BE2C (cell line): ENCODE measurements at places on chromosomes 7 and 10.

GRCh38 chr7:22860337-22860736 lies 37.7 kb upstream of the TOMM7 start:
- no peak for DNase-seq

DNA sequence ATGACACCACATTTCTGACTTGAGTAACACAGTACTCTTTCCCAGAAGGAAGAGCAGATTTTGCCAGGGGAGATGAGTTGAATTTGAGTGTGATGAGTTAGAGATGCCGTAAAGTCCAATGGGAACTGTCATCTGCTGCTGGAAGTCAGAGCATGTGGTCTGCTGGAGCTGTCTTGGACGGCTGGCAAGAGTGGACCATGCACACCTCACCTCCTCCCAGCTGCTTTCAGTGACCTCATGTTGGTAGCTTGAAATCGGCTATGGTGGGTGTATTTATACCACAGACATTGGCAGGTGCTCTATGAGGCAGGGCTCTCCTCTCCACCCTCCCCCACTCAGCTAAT lies 82.3 kb downstream of the COL13A1 start:
- no peak for DNase-seq

DNA sequence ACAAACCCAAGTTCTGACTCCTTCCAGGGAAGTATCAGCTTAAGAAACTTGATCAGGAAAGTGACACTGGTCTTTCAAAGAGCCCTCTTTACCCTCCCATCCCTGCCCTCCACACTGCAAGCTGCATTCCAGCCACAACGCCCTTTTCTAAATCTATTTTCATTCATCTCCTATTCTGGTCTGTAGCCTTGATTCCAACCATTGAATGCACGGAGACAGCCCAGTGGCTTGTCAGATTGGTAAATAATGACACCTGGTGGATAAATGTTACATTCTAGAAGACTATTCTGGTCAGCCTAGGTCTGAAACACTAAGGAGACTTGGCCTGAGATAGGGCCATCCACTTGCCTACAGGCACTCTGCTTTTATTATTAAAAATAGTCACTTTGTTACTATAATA lies 20.9 kb downstream of the MORN4 start:
- no peak for DNase-seq

GRCh38 chr7:68009716-68010115 lies 1013.1 kb downstream of the TYW1 start:
- no peak for DNase-seq

DNA sequence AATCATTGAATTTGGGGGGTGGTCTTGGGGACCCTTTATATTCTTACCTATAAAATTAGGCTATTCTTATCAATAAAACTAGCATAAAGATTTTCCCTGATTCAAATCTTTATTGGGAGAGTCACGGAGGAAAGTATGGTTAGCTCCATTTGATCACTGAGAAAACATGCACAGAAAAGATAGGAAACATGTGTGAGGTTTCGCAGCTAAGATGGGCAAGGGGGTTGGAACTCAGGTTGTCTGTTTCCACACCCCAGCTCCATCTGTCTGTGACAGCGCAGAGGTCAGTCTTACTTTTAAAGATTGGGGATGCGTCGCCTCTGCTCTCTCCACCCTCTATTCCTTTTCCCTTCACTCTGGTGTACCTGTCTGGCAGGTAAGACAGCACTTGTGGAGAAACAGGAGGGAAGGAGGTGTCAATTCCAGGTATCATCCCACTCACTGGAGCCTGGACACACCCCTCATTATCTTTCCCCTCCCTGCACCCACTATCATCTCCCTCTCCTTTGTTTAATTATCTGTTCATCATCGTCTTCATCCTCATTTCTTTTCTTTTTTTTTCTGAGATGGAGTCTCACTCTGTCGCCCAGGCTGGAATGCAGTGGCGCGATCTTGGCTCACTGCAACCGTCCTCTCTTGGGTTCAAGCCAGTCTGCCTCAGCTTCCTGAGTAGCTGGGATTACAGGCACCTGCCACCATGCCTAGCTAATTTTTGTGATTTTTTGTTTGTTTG lies 2.4 kb upstream of the DENND10 start:
- no peak for DNase-seq

GRCh38 chr7:74418538-74418937 lies 35.2 kb upstream of the GTF2IRD1 start:
- no peak for DNase-seq

GRCh38 chr7:4779118-4779517 lies 3.7 kb downstream of the AP5Z1 start:
- no peak for DNase-seq

- DNase-seq, result peak; percentile 11
Observed at GRCh38 chr7:40644454-40645188, 509.8 kb downstream of the SUGCT start.

DNA sequence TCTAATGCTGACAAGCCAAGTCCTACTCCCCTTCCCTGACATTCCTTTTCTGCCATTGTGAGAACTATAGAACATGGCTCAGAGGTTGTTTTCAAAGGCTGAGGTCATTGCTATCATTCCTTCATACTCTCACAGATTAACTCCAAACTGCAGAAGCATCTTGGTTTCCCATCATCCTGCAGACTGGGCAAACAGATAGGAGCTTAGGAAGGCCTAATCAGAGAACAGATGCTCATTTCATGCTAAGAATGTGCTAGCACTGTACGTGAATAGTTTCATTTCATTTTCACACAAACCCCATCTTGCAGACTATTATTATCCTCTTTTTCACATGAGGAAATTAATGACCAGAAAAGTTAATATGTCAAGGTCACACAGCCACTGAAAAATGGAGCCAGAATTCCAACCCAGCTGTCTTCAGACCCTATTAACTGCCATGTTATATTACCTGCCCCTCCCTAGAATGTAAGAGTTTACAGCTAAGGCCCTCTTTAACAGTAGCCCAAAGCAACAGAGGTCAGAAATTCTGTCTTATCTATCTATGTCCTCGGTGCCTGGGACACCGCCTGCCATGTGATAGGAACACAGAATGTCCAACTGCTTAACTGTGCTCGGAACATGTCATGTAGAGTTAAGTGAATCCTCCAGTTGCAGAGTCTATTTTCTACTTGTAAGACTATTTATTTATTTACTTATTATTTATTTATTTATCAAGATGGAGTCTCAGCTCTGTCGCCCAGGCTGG lies 2.9 kb upstream of the LCOR start:
- no peak for DNase-seq

DNA sequence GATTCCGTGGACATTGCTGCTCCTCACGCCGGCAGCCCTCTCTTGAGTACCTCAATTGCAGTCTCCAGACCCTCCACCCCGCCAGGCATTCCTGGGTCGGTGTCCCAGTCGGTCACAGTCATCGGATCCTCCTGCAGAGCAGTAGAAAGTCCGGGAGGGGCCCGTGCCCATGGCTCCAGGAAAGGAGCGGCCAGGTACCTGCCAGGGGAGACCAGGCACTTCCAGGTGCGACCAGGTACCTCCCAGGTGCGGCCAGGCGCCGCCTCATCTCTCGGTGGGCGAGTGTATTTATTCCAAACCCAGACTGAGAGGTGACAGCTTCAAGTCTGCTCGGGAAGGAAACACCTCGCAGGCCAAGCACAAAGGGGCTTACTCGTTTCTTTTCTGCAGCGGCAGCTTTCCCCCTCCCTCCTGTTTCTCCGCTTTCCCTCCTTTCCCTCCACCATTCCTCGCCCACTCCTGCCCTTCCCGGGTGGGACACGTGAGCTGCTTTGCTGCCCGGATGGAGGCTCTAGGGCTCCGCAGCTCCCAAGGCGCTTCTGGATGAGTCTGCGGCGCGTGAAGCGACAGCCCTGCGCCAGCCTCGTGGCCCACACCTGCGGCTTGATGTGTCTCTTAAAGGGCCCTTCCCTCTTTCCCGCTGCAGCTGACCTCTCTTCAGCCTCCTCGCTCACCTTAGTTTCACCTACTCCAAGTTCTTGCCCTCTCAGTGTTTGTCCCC lies 39.4 kb upstream of the AGK start:
- no peak for DNase-seq

DNA sequence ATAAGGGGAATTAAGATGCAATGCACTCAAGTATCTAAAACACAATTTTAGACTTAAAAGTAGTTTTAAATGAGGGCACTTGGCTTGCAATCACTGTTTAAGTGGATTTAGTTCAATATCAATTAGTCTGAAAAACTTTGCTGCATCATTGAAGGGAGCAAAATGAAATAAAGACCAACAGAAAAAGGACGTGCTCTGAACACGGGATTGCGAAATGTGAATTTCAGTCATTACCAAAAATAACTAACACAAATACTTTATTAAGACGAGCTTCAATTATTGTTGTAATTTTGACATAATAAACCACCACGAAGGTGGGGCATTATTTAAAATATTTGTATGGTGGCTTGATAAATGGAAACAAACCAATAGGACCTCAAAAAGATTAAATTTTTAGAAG lies 361.8 kb upstream of the GALNT17 start:
- DNase-seq, result no peak

- no peak for DNase-seq
Observed at GRCh38 chr7:121401896-121402295, 5.8 kb upstream of the FAM3C start.

- DNase-seq, result no peak
Observed at GRCh38 chr10:9825491-9826018, 1192.1 kb upstream of the CELF2 start.

DNA sequence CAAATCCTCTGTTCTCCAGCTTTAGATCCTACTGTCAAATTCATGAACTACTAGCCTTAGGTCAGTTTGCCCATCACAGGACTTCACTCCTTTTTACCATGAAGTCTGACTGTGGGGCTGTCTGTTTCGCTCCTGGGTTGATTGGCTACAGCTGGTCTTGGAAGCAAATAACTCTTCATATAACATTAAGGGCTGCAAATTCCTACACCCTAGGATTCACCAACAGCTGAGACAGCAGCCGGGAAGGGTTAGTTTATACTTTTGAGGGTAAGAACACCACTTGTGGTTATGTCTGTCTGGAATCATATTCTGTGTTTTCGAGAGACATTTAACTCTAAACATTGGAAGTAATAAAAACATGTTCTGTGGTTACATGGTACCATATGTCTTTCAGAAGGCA lies 55.9 kb upstream of the KIAA1217 start:
- DNase-seq, result no peak

- peak; percentile 87 for DNase-seq
Observed at GRCh38 chr7:64876792-64877713, 26.0 kb upstream of the ZNF273 start.

GRCh38 chr10:113520690-113521474 lies 32.0 kb upstream of the HABP2 start:
- peak; percentile 73 for DNase-seq

- DNase-seq, result no peak
Observed at GRCh38 chr7:95534796-95535195, 49.1 kb downstream of the ASB4 start.

- no peak for DNase-seq
Observed at GRCh38 chr7:157018997-157019608, 8.6 kb upstream of the MNX1 start.

- DNase-seq, result no peak
Observed at GRCh38 chr10:11178606-11179515, 161.2 kb downstream of the CELF2 start.

DNA sequence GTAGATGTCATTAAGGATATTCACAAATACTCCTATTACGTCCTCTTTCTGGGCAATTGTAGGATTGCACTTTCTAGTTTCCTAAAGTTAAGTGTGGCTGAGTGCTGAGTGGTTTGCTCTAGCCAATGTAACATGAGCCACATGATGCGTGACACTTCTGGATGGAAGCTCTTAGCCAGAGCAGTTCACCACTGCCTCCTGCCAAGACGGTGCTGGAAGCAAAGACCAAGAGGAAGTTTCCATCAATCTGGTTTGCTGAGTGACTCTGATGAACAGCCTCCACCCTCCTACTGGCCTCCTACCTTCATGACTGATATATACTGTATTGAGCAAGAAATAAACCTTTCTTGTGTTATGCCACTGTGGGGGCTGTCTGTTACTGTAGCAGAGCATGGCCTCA lies 318.1 kb downstream of the KCNMA1 start:
- no peak for DNase-seq

- DNase-seq, result no peak
Observed at GRCh38 chr7:117559391-117559790, 79.6 kb downstream of the CFTR start.

DNA sequence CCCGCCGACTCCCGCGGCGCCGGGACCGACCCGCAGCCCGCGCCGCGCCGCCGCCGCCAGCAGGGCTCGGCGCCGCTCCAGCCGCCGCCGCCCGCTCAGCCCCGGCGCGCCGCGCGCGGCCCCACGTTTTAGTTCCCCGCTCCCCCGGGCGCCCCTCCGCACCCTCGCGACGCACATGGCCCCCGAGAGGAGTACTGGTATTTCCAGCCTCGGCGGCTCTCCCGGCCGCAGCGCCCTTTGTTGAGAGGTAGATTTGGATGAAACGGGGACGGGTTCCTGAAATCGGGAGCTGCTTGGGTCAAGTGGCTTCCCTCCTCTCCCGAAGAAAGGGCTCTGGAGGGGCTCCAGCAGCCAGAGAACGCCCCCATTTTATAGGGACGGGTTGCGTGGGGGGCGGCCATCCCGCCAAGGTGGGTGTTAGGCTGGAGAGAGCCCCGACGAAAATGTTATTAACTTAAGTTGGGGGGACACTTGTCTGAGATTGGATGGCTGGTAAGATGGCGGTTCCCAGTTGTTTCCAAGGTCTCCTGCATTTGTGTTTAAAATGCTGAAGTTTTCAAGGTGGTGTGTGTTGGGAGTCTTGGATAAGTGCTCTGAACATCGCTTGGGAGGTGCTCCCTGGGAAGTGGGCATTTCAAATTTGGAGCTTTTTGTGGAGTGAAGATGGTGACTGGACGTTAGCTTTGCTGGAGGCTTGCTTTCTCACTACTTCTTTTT lies 1.2 kb downstream of the BMI1 start:
- DNase-seq, result no peak

DNA sequence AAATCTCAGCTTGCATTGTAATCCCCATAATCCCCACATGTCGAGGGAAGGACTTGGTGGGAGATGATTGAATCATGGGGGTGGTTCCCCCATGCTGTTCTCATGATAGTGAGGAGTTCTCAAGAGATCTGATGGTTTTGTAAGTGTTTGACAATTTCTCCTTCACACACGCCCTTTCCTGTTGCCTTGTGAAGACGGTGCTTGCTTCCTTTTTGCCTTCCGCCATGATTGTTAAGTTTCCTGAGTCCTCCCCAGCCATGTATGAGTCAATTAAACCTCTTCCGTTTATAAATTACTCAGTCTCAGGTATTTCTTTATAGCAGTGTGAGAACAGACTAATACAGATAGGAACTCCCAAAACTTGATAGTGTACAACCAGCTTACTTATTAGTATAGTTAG lies 98.6 kb downstream of the CREM start:
- DNase-seq, result no peak

GRCh38 chr10:21627331-21627730 lies 93.3 kb downstream of the MLLT10 start:
- no peak for DNase-seq

GRCh38 chr7:5510426-5511045 lies 86.9 kb upstream of the TNRC18 start:
- no peak for DNase-seq

- DNase-seq, result no peak
Observed at GRCh38 chr10:64101606-64102263, 580.5 kb downstream of the REEP3 start.

- no peak for DNase-seq
Observed at GRCh38 chr7:2271273-2272026, 29.4 kb downstream of the NUDT1 start.

- peak; percentile 34 for DNase-seq
Observed at GRCh38 chr10:59337201-59337652, 25.1 kb downstream of the FAM13C start.

GRCh38 chr10:12358863-12359564 lies 9.7 kb downstream of the CAMK1D start:
- DNase-seq, result no peak

- no peak for DNase-seq
Observed at GRCh38 chr10:95327367-95327766, 36.6 kb upstream of the PDLIM1 start.

GRCh38 chr7:74121401-74122249 lies 38.0 kb downstream of the LIMK1 start:
- no peak for DNase-seq

- DNase-seq, result no peak
Observed at GRCh38 chr10:28363376-28363775, 60.5 kb upstream of the MPP7 start.
